Hindlimb muscle (tissue), 1 donor: ENCODE measurements at places on chromosomes 7 and 10.

DNA sequence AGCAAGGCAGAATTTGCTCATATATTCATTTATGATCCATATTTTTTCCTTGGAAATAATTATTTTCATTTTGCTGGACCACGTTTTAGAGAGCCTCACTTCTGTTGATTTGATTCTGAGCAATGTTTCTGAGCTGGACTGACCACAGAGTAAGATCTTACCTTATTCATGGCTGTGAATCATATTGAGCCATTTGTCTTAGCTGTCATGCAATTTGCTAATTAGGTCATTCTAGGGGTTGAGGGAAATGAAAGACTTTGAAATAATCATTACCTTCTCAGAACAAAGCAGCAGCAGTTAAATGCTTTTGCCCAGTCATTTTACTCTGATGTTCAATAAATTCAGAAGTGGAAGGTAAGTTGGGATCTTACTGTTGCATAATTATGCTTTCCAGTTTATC is 251.4 kb downstream of the SDK1 start:
- no peak for DNase-seq

GRCh38 chr7:32518534-32519140 is 23.3 kb downstream of the AVL9 start:
- DNase-seq, result no peak

GRCh38 chr10:129861776-129862531 is 102.1 kb downstream of the EBF3 start:
- DNase-seq, result no peak

DNA sequence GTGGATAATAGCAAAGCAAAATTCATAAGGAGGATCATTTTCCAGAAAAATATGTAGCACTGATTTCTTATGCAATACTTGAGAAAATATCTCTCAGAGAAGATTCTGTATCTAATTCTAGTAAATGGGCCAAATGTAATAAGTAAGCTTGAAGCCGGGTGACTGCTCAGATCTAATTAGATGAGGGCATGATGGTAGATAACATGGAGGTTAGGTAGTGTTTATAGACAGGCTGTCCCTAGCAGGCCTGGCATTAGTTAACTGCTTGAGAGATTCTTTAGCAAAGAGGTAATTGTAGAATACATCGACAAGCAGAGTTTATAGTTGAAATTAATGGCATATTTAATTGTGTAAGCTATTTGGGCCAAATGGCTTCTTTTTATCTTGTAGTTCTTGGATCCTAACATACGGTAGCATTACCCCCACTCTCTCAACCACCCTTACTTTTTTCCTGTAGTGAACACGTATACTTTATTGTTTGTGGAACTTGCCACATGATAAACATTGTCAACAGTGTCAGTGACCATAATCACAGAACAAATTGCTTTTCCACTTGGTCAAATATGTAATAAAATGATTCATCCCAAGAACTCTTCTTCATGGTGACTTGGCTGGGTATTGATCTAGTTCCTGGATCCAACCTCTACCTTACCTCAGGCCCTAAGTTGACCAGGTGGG is 343.1 kb downstream of the BBS9 start:
- DNase-seq, result no peak

GRCh38 chr10:126137562-126138221 is 241.3 kb downstream of the FANK1 start:
- no peak for DNase-seq

DNA sequence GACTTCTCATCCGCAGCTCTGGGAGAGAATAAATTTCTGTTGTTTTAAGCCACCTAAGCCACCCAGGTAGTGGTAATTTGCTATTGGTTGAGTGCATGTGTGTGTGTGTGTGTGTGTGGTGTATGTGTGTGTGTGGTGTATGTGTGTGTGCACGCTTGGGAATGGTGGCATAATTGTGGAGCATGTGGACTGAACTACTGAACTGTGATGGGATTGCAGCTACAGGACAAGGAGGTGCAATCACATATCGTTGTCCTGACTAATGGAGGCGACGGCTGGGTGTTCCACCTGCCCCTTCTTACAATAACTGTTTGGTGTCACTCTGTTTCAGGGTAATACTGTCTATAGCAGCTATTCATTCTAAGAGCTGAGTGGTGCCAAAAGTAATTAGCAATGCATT is 448.7 kb upstream of the PFKP start:
- DNase-seq, result no peak

- DNase-seq, result peak; percentile 88
These were observed 106.7 kb downstream of the SNX10 start for GRCh38 chr7:26398427-26398755.

DNA sequence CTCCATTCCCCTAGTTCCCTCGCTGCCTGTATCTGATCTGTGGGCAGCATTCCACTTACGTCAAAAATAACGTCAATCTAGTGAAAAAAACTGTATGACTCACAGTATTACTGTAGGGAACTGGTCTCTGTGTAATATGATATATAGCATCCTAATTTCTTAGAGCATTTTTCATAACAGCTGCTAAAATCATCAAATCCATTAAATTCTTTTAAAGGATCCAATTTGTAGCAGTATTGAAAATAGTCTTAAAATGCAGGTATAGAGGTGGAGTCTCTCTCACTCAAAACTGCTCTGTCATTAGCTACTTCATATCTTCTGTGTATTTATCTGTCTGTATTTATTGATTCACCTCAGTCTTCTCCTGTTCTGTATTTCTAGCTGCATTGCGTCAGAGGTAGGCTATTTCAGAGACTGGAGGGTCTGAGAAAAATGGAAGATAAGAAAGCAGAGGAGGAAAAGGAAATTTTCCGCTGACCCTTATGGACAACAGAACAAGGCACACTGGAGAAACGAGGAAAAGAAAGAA is 59.9 kb downstream of the PON1 start:
- DNase-seq, result peak; percentile 55

- DNase-seq, result no peak
These were observed 3.3 kb upstream of the LRRC27 start for GRCh38 chr10:132328738-132329137.

DNA sequence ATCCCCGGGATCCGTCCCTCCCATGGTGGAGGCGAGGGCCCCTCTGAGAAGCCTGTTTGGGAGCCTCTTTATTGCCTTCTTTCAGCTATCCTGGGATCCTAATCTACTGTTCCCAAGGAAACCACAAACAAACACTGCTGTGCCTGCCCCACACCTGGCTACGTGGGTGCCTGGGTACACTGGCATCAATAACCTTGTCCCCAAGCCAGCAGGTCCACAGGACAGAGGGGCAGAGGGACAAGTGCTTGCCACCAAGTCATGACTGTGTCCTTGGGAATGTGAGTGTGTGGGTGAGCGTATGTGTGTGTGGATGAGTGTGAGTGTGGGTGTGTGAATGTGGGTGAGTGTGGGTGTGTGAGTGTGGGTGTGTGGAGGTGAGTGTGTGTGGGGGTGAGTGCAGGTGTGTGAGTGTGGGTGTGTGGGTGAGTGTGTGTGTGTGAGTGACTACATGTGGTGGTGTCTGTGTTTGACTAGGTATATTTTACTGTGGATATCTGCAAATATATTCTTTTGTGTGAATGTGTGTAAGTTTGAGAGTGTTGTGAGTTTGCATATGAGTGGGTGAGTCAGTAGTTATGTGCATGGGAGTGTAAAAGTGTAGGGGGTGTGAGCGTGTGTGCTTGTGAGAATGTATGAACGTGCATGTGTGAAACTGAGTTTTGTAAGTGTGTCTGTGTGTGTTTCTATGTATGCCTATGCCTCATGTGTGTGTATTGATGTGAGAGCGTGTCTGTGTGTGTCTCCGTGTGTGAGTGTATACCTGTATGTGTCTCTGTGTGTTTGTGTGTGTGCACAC is 96.1 kb downstream of the TNS3 start:
- no peak for DNase-seq

GRCh38 chr10:60426425-60426824 is 36.8 kb upstream of the ANK3 start:
- no peak for DNase-seq

- DNase-seq, result no peak
These were observed 87.8 kb downstream of the TBXAS1 start for GRCh38 chr7:139916717-139917395.

DNA sequence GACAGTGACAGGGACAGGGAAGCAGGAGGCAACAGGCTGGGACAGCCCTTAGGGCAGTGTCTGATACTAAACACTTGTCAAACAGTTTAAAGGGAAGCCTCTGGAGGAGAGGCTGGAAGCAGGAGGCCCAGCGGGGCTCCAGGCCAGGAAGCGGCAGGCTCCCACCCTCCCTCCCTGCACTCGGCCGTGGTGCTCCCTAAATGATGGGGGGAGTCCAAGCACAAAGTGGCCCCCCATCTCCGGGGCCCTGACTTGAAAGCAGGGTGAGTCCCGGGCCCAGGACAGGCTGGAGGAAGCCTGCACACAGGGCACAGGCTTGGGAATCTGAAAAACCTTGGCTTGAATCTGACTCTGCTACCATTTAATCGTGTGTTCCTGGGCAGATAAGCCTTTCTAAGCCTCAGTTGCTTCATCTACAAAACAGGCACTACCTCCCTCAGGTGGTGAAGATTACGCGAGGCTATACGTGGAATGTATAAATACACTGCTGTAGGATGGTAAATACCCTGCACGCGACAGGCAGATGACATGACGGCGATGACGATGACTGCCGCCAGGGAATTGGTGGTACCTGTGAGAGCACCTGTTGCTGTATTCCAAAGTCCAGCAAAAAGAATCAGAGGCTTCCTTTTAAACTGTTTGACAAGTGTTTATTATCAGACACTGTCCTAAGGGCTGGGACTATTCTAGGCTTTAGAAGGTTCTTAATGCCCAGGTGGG is 34.1 kb downstream of the GBX1 start:
- DNase-seq, result no peak

DNA sequence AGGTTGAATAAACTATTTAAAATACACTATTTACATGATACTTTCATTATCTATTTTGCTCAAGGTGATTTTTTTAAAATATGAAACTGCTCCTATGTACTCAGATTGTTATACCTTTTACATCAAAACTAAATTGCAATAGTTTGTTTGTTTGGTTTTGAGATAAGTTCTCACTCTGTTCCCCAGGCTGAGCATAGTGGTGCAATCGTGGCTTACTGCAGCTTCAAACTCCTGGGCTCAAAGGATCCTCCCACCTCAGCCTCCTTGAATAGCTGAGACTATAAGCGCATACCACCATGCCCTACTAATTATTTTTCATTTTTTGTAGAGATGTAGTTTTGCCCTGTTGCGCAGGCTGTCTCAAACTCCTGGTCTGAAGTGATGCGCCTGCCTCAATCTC is 12.7 kb downstream of the TAS2R60 start:
- DNase-seq, result no peak
